ENCODE measurements at places on chromosomes 13 and 19. TPM values are rescaled to one million over a fixed set of nuclear protein-coding genes. Genes with fewer than 3 reads are reported as not detected.

The BEST2 gene
- not detected for total RNA-seq

The KLK4 gene
- not detected for total RNA-seq

The KIRREL2 gene
- total RNA-seq, result not detected

The RFPL4AL1 gene
- not detected for total RNA-seq

The ZNF382 gene
- 16.9 TPM for total RNA-seq

The MATK gene
- 3.8 TPM for total RNA-seq

The MBD3L2 gene
- not detected for total RNA-seq

The NKPD1 gene
- total RNA-seq, result 0.06 TPM

The TNFRSF19 gene
- 68.0 TPM for total RNA-seq

The CYP4F11 gene
- 0.15 TPM for total RNA-seq

The FCGBP gene
- 49.5 TPM for total RNA-seq

The C19orf85 gene
- not detected for total RNA-seq

The PDS5B gene
- 31.0 TPM for total RNA-seq

The APOC4 gene
- not detected for total RNA-seq

DNA sequence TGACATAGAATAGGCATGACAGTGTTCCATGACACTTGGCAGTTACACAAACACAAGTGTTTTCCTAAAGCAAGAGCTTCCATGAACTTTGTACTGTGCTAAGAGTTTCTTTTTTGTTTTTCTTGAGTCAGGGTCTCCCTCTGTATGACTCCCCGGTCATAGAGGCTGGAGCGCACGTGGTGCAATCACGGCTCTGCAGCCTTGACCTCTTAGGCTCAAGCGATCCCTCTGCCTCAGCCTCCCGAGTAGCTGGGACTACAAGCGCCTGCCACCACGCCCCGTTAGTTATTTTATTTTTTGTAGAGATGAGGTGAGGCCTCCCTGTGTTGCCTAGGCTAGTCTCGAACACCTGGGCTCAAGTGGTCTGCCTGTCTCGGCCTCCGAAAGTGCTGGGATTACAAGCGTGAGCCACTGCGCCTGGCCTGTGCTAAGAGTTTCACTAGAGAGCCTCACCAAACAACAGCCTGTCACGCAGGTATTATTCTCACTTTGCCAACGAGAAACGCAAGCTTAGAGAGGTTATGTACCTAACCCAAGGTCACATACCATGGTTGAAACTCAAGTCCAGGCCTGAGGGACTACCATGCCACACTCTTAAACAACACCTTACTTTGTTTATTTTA lies 355.9 kb downstream of the KLF12 start:
- no peak overlapping the region for H3K27ac ChIP-seq
- H3K27me3 ChIP-seq, result no peaks in the 10 kb centered on the region

DNA sequence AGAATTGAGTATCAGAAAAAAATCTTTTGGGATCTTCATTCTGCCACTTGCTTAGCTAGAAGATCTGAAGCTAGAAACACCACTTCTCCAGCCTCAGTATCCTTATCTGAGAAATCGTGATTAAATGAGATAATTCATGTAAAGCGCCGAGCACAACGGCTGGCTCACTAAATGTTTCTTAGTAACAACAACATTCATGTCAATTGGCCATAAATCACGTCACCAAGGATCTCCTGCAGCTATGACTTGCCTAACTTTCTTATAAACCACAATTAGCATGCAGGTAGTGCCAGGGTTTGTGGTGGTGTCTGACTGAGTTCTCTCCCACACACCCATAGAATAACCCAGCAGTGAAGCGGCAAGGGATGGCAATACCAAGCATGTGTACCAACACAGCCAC lies 501.3 kb downstream of the EFNB2 start:
- H3K4me3 ChIP-seq, result no peak overlapping the region
- H3K4me1 ChIP-seq, result no peaks in the 10 kb centered on the region
- H3K27me3 ChIP-seq, result no peaks in the 10 kb centered on the region
- no peak overlapping the region for H3K27ac ChIP-seq
- no peaks in the 10 kb centered on the region for H3K36me3 ChIP-seq
- no peak for DNase-seq

DNA sequence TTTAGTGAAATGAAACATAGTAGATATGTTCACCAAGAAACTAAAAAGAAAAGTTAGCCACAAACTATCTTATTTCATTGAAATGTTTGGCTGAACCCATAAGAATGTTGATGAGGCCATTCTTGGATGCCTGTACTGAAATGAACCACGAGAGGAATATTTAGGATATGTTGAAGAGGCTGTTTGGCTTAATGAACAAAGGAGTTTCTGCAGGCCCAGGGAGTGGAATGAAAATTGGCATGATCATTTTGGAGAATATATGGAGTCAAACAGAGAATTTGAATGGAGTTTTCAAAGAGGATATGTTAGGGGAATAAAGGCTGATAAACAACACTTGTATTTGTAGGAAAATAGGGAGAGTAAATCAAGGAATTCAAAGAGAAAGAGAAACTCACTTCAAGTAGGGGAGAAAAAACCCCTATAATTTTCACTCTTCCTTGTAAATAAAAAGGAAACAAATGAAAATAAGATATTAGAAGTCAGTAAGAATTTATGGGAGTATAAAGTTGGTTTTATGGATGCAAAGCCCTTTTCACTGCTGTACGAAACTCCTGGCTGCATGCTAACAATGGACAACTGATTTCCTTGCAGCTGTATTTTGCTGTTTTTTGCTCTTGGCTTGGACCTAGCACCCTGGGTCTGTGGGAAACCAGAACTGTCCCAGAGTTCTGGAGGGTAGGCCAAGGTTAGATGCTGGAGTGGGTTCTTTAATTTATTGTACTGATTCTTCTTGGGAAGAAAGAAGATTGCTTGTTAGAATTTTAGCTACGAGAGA lies 36.5 kb downstream of the KL start:
- DNase-seq, result peak; percentile 51
- no peaks in the 10 kb centered on the region for H3K36me3 ChIP-seq
- no peak overlapping the region for H3K4me3 ChIP-seq
- H3K27ac ChIP-seq, result no peak overlapping the region
- H3K27me3 ChIP-seq, result no peaks in the 10 kb centered on the region
- H3K4me1 ChIP-seq, result no peaks in the 10 kb centered on the region

DNA sequence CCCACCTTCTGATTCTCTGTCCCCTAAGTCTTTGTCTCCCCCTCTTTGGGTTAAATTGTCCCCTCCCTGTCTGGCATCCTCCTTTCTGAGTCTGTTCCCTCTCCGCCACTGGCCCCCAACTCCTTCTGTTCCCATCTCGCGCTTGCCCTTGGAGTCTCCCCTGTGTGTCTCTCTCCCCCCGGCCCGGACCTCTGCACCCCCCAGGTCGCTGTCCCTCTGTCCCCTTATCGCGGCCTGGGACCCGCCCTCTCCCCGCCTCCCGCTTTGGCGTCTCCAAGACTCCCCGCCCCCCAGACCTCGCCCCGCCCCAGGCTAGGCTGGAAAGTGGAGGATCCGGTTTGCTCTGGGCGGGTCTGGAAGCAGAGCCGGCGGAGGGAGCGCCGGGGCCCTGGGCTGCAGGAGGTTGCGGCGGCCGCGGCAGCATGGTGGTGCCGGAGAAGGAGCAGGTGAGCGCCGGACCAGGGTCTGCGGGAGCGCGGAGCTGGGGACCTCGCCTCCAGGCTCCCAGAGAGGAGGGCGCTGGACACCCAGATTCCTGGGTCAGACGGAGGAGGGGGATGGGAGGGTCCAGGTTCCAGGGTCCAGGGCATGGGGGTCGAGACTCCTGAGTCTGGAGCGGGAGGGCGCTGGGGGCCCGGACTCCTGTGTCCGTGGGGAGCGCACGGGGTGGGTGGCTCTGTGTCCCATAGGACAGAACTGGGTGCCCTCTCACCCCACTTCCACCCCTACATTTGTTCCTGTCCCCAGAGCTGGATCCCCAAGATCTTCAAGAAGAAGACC lies at the start of gene TRPM4:
TSS of gene TRPM4 (plus strand) at position 348 of the 780 bp plus-strand sequence. CDS start at position 423, 75 bp downstream.
- peak within 1 kb of the TSS; percentile 90 for H3K27ac ChIP-seq
- H3K36me3 ChIP-seq, result no peaks in the 10 kb centered on the region
- no peaks in the 10 kb centered on the region for H3K4me1 ChIP-seq
- H3K27me3 ChIP-seq, result no peaks in the 10 kb centered on the region
- peak within 1 kb of the TSS; percentile 86 for H3K4me3 ChIP-seq

DNA sequence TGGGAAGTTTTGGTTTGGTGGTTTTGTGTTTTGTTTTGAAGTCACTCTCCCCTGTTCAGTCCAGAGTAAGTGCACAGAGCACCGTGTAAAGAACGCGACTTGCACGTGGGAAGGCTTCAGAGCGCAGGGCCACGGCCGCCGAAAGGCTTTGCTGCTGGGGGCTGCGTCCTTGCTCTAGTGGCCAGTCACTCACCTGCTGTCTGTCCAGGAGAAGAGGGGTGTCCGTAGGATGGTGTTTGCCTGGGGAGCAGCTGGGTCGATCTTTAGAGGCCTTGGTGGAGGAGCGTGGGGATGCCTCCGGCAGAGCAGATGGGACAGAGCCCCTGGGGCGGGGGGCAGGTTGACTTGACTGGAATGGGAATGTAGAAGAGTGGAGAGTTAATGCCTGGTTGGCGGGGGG lies 116.6 kb upstream of the MCF2L start:
- H3K27ac ChIP-seq, result no peak overlapping the region
- no peak for DNase-seq
- H3K4me3 ChIP-seq, result no peak overlapping the region
- H3K27me3 ChIP-seq, result no peaks in the 10 kb centered on the region

DNA sequence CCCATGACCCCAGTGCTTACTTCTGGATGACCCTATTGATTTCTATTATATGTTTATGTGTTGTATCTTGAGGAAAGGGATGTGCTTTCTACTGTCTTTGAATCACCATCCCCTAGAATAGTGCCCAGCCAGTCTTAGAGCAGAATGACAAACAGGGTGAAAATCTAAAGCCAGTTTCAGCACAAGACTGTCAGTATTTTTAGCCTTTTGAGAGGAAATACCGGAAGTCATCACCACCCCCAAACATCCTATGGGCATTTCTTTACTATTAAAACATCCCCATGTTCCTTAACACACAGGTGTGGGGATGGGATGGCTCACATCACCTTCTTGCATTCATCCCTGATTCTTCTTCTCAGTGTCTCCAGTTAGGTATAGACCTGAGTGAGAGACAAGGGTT lies 52.1 kb upstream of the UBE2L5 start:
- no peaks in the 10 kb centered on the region for H3K4me1 ChIP-seq
- no peak overlapping the region for H3K4me3 ChIP-seq
- no peak overlapping the region for H3K27ac ChIP-seq

- H3K27me3 ChIP-seq, result no peaks in the 10 kb centered on the region
- no peaks in the 10 kb centered on the region for H3K36me3 ChIP-seq
- no peak overlapping the region for H3K27ac ChIP-seq
- DNase-seq, result no peak
- H3K4me1 ChIP-seq, result no peaks in the 10 kb centered on the region
Observed at GRCh38 chr13:114148521-114148855, 16.1 kb upstream of the RASA3 start.

- no peaks in the 10 kb centered on the region for H3K36me3 ChIP-seq
- H3K4me1 ChIP-seq, result peaks cover 19% of the 10 kb centered on the region
- H3K27ac ChIP-seq, result no peak overlapping the region
- no peak overlapping the region for H3K4me3 ChIP-seq
- H3K27me3 ChIP-seq, result no peaks in the 10 kb centered on the region
- no peak for DNase-seq
Observed at GRCh38 chr13:41981951-41982715, 21.2 kb upstream of the VWA8 start.

GRCh38 chr19:33394723-33395560 lies 21.4 kb downstream of the CEBPG start:
- H3K4me3 ChIP-seq, result no peak overlapping the region
- peaks cover 66% of the 10 kb centered on the region for H3K4me1 ChIP-seq
- H3K27ac ChIP-seq, result peak overlapping the region; percentile 34
- no peaks in the 10 kb centered on the region for H3K36me3 ChIP-seq
- DNase-seq, result no peak
- no peaks in the 10 kb centered on the region for H3K27me3 ChIP-seq

- H3K4me1 ChIP-seq, result peaks cover 5% of the 10 kb centered on the region
- H3K27ac ChIP-seq, result no peak overlapping the region
- no peak for DNase-seq
- no peaks in the 10 kb centered on the region for H3K36me3 ChIP-seq
Observed at GRCh38 chr13:95535243-95535642, 17.3 kb upstream of the CLDN10 start.

GRCh38 chr13:23799945-23800344 lies 89.3 kb downstream of the MIPEP start:
- peak; percentile 64 for DNase-seq
- H3K27me3 ChIP-seq, result no peaks in the 10 kb centered on the region
- H3K36me3 ChIP-seq, result peaks cover 7% of the 10 kb centered on the region
- no peak overlapping the region for H3K4me3 ChIP-seq
- no peak overlapping the region for H3K27ac ChIP-seq

GRCh38 chr19:15249972-15250639 lies 17.9 kb upstream of the EPHX3 start:
- peak overlapping the region; percentile 83 for H3K27ac ChIP-seq
- DNase-seq, result peak; percentile 74
- H3K4me3 ChIP-seq, result no peak overlapping the region
- peaks cover 46% of the 10 kb centered on the region for H3K36me3 ChIP-seq
- H3K27me3 ChIP-seq, result no peaks in the 10 kb centered on the region
- H3K4me1 ChIP-seq, result peaks cover 51% of the 10 kb centered on the region

- H3K27ac ChIP-seq, result no peak overlapping the region
- DNase-seq, result peak; percentile 31
- H3K4me3 ChIP-seq, result no peak overlapping the region
- H3K27me3 ChIP-seq, result no peaks in the 10 kb centered on the region
- no peaks in the 10 kb centered on the region for H3K36me3 ChIP-seq
Observed at GRCh38 chr19:51480590-51480989, 2.3 kb downstream of the CEACAM18 start.

GRCh38 chr13:73421310-73421912 lies 362.6 kb downstream of the KLF5 start:
- no peaks in the 10 kb centered on the region for H3K4me1 ChIP-seq
- no peak for DNase-seq
- no peak overlapping the region for H3K27ac ChIP-seq

Data from lung (tissue), 17 donors.